ENCODE measurements at places on chromosomes 5 and 9.

DNA sequence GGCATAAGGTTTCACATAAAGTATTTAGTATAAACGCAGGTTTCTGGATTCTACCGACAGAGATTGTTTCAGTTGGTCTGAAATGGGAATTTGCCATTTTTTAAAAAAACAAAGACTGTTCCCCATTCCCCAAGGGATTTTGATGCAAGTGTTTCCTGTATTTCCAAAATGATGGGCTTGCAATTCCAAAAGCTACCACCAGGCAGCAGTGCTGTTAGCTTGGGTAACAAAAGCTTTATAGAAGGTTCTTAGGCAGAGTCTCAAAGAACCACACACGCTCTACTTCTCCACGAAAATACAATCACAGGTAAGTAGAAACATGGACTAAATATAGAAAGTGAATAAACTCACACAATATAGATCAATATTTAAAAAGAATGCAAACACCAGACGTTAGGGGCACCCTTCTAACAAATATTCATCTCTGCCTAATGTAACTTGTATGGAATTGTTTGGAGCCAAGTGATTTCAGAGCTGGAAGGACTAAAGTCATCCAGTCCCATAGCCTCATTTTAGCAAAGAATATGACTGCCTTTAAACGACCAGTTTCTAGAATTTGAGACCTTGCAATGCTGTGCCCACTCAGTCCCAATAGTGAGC lies 154.3 kb downstream of the SPOCK1 start:
- no peaks in the 10 kb centered on the region for H3K4me1 ChIP-seq
- H3K27ac ChIP-seq = no peak overlapping the region
- peak; percentile 9 for DNase-seq
- no peaks in the 10 kb centered on the region for H3K27me3 ChIP-seq

DNA sequence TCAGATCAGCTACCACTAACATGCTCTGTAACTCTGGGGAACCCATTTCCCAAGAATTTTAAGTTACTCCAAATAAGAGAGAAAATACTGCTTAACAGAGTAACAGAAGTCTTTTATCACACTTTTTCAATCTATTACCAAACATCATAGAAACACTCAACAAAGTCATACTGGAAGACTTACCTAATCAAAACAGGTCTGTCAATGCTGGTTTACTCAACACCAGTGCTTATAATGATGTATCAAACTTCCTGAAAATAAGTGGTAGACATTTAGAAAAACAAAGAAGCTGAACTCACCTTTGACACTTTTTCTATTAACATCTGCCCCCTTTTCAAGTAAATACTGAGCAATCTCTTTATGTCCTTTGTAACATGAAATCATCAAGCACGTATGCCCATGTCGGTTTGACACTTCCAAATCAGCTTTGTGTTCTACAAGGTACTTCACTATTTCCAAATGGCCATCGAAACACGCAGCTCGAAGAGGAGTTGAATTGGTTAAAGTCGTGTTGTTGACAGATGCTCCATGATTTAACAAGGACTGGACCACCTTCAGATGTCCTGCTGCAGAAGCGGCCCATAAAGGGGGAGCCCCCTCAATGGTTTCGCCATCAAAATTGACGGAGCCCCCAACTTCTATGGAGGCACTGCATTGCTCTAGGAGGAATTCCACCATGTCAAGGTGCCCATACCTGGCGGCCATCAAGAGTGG lies 1.8 kb downstream of the FEM1C start:
- H3K36me3 ChIP-seq = peaks cover 31% of the 10 kb centered on the region
- H3K27ac ChIP-seq = no peak overlapping the region

- H3K4me3 ChIP-seq = no peak overlapping the region
- no peaks in the 10 kb centered on the region for H3K4me1 ChIP-seq
- no peak for DNase-seq
- no peak overlapping the region for H3K27ac ChIP-seq
Measured at GRCh38 chr5:655406-655805, 37.7 kb downstream of the TPPP start.

GRCh38 chr5:179258922-179259730 lies 86.1 kb downstream of the ADAMTS2 start:
- H3K4me1 ChIP-seq = no peaks in the 10 kb centered on the region
- no peak overlapping the region for H3K27ac ChIP-seq
- H3K27me3 ChIP-seq = no peaks in the 10 kb centered on the region
- H3K4me3 ChIP-seq = no peak overlapping the region
- peak; percentile 41 for DNase-seq

DNA sequence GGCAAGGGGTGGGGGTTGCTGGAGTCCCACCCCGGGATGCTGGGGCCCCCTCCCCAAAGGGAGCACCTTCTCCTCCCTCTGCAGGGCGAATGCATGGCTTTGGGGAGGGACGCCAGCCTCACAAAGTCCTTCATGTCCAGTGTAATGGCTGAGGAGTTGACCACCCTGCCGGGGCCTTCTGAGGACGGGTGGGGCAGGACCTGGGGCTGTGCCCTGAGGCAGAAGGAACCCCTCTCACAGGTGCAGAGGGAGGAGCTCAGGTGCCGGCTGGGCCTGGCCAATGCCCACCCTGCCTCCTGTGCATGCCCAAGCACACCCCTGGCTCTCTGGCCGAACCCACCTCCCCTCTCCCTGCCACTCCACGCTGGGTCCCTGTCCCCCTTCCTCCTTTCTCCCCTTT lies 64.3 kb upstream of the RNU6ATAC start:
- H3K4me1 ChIP-seq = peaks cover 3% of the 10 kb centered on the region
- no peak overlapping the region for H3K4me3 ChIP-seq
- no peaks in the 10 kb centered on the region for H3K36me3 ChIP-seq
- no peak for DNase-seq
- no peak overlapping the region for H3K27ac ChIP-seq

DNA sequence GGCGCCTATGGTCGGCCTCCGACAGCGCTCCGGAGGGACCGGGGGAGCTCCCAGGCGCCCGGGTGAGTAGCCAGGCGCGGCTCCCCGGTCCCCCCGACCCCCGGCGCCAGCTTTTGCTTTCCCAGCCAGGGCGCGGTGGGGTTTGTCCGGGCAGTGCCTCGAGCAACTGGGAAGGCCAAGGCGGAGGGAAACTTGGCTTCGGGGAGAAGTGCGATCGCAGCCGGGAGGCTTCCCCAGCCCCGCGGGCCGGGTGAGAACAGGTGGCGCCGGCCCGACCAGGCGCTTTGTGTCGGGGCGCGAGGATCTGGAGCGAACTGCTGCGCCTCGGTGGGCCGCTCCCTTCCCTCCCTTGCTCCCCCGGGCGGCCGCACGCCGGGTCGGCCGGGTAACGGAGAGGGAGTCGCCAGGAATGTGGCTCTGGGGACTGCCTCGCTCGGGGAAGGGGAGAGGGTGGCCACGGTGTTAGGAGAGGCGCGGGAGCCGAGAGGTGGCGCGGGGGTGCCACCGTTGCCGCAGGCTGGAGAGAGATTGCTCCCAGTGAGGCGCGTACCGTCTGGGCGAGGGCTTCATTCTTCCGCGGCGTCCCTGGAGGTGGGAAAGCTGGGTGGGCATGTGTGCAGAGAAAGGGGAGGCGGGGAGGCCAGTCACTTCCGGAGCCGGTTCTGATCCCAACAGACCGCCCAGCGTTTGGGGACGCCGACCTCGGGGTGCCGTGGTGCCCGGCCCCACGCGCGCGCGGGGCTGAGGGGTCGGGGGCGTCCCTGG lies 561 bp downstream of the DAPK1 start:
- H3K27ac ChIP-seq = peak overlapping the region; percentile 58
- peak; percentile 75 for DNase-seq
- peaks cover 6% of the 10 kb centered on the region for H3K36me3 ChIP-seq
- H3K4me1 ChIP-seq = no peaks in the 10 kb centered on the region
- H3K27me3 ChIP-seq = no peaks in the 10 kb centered on the region

GRCh38 chr5:176789873-176790615 lies 20.3 kb upstream of the UNC5A start:
- H3K27ac ChIP-seq = no peak overlapping the region
- H3K4me1 ChIP-seq = peaks cover 11% of the 10 kb centered on the region
- no peak for DNase-seq
- no peaks in the 10 kb centered on the region for H3K36me3 ChIP-seq
- H3K27me3 ChIP-seq = no peaks in the 10 kb centered on the region
- no peak overlapping the region for H3K4me3 ChIP-seq
